B cell (primary cell): ENCODE measurements at places on chromosomes 7 and 10.
A peak's percentile ranks its signal among the peaks of the same experiment; 100 is the strongest.

DNA sequence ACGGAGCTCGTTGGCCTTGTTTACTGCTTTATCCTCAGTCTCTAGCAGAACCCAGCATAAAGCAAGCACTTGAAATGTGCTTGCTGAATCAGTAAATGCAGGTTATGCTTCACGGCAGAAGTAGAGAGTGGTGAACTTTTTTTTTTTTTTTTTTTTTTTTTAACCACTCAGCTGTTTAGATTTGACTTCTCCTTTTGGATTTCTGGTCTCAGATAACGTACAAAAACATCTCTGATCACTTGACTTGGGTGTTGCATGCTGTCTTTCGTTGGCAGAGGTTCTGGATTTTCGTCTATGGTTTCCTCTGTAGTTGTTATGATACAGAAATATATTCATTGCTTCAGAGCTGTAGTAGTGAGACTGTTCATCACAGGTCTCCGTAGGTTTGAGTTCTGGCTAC, 242.5 kb upstream of the HABP2 start:
- DNase-seq: peak; percentile 26

GRCh38 chr10:119675483-119676170, 24.4 kb downstream of the BAG3 start:
- no peak for DNase-seq

- DNase-seq: no peak
These were observed 152.0 kb downstream of the ZNF22 start for GRCh38 chr10:45152726-45153125.

DNA sequence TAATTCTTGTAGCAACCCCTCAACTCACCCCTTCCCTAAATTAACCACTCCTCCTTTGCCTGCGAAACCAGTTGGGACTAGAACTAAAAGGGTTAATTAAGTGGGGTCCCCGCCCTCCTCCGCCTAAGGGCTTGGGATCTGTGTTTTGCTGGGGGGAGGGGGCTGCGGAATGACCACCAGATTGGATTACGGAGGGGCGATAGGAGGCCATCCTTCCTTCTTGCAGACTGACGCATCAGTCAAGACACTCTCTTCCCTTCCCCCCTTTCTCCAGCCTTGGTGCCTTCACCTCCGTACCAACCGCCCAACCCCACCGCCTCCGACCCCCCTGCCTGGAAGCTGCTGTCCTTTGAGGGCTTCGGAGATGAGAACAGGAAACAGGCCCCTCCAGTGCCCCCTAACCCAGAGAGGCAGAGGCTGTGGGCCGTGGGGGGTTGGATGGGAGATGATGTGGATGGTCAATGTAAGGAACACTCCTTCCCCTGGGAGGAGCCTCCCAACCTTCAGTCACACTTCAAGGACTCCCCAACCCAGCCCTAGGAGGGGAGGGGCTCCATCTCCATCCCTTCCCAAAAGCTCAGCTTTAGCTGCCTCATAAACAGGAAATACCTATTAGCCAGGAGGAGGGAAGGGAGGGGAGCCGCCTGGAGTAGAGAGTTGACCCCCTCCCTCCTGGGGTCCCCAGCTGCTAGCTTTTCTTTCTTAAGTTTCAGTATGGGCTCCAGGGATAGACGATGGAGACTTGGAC, 997 bp upstream of the LDB1 start:
- no peak for DNase-seq

GRCh38 chr10:107496594-107496993, 332.1 kb upstream of the SORCS1 start:
- no peak for DNase-seq

GRCh38 chr7:122268101-122268500, 36.4 kb downstream of the FEZF1 start:
- no peak for DNase-seq

- DNase-seq: no peak
These were observed 74.1 kb upstream of the PRSS58 start for GRCh38 chr7:142331941-142332340.

- peak; percentile 90 for DNase-seq
These were observed 46.8 kb downstream of the PIK3AP1 start for GRCh38 chr10:96673318-96674099.

DNA sequence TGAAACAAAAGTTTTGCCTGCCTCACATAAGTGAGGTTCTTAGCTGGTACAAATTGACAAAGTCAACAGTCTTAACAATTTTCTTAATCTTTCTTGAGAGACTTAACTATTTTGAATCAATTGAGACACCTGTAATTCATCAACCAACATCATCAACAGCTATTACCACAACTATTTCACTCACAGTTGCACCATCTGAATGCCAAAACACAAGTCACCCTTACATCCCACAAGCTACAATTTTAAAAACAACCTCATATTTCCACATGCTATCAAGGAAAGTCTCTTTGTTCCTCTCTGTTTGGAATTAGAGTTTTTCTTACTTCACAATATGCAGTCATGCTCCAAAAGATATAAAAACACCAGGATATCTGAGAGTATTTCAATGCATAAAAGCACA, 4.9 kb downstream of the SMURF1 start:
- DNase-seq: no peak

GRCh38 chr7:32957326-32958045, at the start of gene FKBP9:
FKBP9 (plus strand) TSS chr7:32957440; CDS start chr7:32957574, 134 bp downstream.
- DNase-seq: peak; percentile 50

DNA sequence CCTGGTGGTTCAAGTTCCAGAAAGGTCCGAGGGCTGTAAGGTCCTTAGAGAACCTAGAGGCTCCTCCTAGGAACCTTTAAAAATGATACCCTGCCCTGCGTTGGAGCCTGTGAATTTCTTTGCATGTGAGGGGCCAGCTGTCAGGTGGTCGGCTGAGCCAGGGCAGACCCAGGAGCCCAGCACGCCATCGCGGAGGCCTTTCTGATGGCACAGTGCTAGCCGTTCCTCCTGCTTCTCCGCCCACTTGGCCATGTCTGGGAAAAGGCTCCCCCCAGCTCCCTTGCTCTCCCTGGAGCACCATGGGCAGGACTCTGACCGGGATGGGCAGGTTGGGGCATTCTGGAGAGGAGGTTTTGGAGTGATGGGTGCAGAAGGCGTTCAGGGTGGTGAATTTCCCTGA, 7.6 kb downstream of the ZNF316 start:
- no peak for DNase-seq

DNA sequence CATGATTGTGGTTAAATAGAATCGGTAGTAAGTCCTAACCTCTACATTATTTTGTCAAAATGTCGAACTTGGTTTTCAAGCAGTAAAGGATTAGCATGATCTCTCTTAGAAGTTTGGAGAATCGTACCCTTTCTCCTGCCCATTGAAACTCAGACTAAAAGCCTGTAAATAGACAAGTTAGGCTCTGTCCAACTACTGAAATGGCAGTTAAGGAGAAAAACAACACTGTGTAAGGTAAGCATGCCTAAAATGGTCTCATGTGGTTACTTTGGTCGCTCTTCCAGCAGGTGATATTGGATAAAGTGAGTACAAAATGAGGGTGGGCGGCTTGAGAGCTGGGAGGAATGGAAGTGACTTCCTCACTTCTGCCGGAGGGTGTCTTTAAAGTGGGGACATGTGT, 25.0 kb downstream of the SEC61A2 start:
- DNase-seq: no peak

DNA sequence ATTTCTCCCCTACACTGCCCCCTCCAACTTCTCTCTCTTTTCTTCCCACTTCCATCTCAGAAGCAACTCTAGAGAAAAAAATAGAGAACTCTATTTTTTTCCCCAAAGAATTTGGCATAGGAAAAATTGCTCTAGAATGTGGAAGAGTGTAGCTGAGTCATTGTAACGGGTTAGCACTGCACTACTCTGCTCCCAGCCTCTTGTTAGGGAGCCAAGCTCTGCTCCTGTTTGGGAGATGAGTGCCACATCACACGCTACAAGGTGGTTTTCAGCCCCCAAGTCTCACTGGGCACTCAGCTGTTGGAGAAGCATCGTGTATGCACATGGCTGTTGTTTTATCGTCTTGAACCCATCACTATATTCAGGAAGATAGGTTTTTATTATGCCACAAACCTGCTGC, 136.4 kb downstream of the BMPER start:
- no peak for DNase-seq

DNA sequence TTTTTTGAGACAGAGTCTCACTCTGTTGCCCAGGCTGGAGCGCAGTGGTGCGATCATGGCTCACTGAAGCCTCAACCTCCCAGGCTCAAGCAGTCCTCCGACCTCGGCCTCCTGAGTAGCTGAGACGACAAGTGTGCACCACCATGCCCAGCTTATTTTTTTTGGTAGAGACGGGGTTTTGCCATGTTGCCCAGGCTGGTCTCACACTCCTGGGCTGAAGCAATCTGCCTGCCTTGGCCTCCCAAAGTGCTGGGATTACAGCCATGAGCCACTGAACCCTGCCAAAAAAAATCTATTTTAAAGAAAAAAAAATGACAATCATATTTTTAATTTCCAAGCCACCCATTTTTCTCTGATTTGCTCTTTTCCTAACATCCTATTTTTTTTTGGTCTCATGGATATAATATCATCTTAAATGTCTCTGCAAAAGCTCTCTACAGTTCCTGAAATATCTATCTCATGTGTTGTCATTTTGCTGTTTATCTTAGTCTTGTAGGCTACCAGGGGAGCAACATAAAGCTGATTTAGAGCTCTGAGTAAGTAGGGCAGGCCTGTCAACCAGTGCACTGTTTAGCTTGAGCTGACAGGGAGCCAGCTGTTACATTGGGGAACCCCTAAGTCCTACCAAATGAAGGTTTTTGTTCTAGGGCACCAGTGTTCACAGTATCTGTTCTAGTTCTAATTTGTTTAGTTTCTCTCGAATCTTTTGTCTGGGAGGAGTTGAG, 29.9 kb upstream of the HBP1 start:
- DNase-seq: no peak

DNA sequence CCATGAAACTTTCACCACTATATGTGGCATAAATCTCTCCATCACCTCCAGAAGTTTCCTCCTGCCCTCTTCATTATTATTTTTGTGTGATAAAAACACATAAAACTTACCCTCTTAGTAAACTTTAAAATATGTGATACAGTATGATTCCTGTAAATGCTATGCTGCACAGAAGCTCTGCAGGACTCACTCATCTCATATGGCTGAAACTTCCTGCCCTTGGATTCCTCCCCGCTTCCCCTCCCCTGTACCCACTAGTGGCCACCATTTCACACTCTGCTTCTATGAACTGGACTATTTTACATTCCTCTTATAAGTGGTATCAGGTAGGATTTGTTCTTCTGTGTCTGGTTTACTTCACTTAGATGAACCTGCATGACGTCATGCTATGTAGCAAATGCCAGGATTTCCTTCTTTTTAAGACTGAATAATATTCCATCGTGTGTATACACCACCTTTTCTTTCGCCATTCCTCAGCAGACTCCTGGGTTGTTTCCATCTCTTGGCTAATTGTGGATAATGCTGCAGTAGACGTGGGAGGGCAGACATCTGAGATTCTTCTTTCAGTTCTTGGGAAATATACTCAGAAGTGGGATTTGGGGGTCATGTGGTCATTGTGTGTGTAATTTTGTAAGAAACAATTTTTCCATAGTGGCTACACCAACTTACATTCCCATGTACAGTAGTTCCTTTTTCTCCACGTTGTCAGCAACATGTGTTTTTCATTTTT, 335.2 kb downstream of the SDK1 start:
- DNase-seq: no peak

GRCh38 chr10:47225928-47226645, 73.9 kb upstream of the GDF10 start:
- DNase-seq: no peak

GRCh38 chr7:77245015-77245755, 45.6 kb upstream of the FGL2 start:
- no peak for DNase-seq

- DNase-seq: no peak
These were observed 102.6 kb downstream of the SH3PXD2A start for GRCh38 chr10:103752680-103753248.

- no peak for DNase-seq
These were observed 178.3 kb upstream of the PDE1C start for GRCh38 chr7:32248522-32248921.

GRCh38 chr7:40283391-40283790, 148.6 kb downstream of the SUGCT start:
- DNase-seq: no peak

DNA sequence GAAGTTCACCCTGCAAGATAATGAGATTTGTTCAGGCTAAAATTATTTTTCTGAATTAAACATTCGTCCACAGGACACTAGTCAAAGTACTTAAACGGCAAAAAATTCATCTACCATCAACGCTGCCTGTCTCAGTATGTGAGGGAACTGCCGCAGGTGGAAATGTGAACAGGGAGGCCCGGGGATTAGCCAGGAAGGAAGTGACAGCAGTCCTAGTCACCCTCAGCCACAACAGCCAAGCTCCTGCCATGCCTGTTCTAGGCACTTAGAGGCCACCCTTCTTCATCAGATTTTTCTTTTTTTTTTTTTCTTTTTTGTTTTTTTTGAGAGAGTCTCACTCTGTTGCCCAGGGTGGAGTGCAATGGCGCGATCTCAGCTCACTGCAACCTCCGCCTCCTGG, 9.4 kb downstream of the NUDT5 start:
- DNase-seq: no peak

DNA sequence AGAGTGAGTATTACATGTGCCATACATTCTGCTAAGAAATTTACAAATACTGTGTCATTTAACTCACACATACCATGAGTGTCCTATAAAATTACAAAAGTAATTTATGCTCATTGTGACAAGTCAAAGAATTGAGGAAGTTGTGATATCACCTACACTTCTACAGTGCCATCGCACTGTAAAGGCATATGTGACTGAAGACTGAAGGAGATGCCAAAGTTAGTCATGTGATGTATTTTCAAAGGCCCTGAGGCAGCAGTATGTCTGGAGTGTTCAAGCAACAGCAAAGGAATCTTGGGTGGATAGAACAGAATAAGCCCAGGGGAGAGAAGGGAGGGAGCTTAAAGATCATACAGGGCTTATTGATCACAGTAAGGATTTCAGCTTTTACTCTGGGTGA, 176.8 kb downstream of the WNT2 start:
- no peak for DNase-seq

DNA sequence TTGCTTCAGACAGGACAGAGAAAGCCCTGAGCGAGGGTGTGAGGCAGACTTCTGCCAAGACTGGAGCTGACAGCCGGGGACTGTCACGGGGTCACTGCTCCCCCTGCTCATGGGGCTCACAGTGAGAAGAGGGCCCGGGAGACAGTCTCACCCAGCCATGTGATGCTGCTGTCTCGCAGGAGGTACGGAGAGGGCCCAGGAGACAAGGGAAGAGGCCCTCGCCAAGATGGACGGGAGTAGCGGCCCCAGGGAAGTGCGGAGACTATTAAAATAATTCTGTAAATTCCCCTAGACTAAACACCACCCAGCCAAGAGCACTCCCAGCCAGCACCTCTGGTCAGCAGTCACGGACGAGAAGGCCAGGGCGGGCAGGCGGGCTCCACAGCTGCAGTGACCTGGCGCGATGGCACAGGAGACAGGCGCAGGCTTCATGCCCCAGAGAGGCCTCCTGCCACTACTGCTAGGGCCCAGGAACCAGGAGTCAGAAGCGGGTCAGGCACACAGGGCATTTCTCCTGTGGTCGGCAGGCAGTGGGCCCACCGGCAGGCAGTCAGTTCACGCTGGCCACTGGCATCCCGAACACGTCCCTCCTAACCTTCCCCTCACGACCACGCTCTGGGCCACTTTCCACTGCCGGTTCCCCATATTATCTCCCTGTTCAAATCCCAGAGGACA, 24.1 kb downstream of the WDR86 start:
- no peak for DNase-seq

GRCh38 chr7:77858278-77858677, 59.7 kb downstream of the PHTF2 start:
- no peak for DNase-seq
